Activated naive CD4-positive, alpha-beta T cell (primary cell): ENCODE measurements at places on chromosomes 13 and 19.

- DNase-seq: no peak
Observed at GRCh38 chr19:48456864-48457263, 1.5 kb downstream of the KCNJ14 start.

- no peak for DNase-seq
Observed at GRCh38 chr13:42153199-42154113, 105.0 kb downstream of the DGKH start.

DNA sequence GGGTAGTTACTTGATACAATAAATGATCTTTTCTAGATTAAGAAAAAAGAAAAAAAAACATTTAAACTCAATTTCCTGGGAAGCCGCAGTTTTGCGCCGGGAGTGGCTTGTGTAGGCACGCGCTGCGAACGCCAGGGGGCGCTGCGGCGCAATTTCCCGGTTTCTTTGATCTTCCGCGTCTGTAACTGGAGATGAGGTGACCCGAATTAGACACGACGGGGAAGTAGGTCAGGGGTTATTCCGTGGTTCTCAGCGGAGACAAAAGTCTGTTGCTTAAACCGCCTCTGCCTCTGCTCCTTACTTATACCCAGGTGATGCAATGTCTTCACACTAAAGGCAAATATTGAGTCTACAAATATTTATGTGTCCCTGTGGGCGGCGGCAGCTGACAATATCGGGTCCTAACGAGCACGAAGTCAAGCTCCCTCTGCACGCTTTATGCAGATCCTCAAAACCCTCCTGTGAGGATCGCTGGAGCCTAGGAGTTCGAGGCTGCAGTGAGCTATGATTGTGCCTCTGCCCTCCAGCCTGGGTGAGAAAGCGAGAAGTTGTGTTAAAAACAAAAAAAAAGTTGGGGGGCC lies 15.2 kb downstream of the STXBP2 start:
- DNase-seq: peak; percentile 89

- no peak for DNase-seq
Observed at GRCh38 chr13:24500977-24501376, 11.6 kb downstream of the PARP4 start.
